Tibial artery (tissue), 4 donors: ENCODE measurements at places on chromosomes 2 and 18.

- DNase-seq: peak; percentile 75
- peak overlapping the region; percentile 88 for H3K4me3 ChIP-seq
- peak overlapping the region; percentile 94 for H3K27ac ChIP-seq
Measured at GRCh38 chr2:65431421-65432226, 775 bp downstream of the SPRED2 start.

DNA sequence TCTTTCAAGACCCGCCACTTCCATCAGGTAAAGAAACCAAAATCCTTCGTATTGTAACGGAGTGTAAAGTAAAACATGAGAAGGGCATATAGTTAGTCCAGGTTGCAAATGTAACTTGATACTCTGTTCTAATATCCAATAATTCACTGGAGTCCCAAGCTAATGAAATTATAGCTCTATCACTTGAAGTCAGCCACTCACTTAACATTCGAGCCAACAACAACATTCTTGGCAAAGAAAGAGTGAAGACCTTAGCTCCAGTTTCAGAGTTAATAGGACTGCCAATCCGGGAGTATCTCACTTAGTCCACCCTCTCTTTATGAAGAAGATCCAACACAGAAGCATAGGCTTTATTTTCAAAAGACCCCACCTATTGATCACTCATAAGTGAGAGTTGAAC is 298.0 kb upstream of the SOX11 start:
- DNase-seq: no peak
- no peaks in the 10 kb centered on the region for H3K27me3 ChIP-seq
- H3K27ac ChIP-seq: no peak overlapping the region
- H3K36me3 ChIP-seq: no peaks in the 10 kb centered on the region

- peak within 1 kb of the TSS; percentile 72 for H3K27ac ChIP-seq
- no peaks in the 10 kb centered on the region for H3K36me3 ChIP-seq
- peak within 1 kb of the TSS; percentile 75 for H3K4me3 ChIP-seq
- DNase-seq: no peak
- H3K4me1 ChIP-seq: no peaks in the 10 kb centered on the region
Measured at GRCh38 chr2:229270551-229271410, at the start of gene PID1. Gene PID1 (minus strand): TSS chr2:229271287. CDS start chr2:229271043, 244 bp downstream.

- no peak overlapping the region for H3K4me3 ChIP-seq
- no peak for DNase-seq
- no peaks in the 10 kb centered on the region for H3K27me3 ChIP-seq
- H3K36me3 ChIP-seq: no peaks in the 10 kb centered on the region
- no peak overlapping the region for H3K27ac ChIP-seq
- no peaks in the 10 kb centered on the region for H3K4me1 ChIP-seq
Measured at GRCh38 chr2:145267451-145267850, 747.5 kb upstream of the ZEB2 start.

GRCh38 chr2:437756-438393 is 150.0 kb upstream of the ALKAL2 start:
- no peak for DNase-seq
- H3K27me3 ChIP-seq: no peaks in the 10 kb centered on the region
- no peak overlapping the region for H3K4me3 ChIP-seq
- H3K27ac ChIP-seq: no peak overlapping the region

GRCh38 chr2:161946489-161947107 is 127.4 kb downstream of the DPP4 start:
- no peaks in the 10 kb centered on the region for H3K27me3 ChIP-seq
- DNase-seq: no peak
- H3K4me3 ChIP-seq: no peak overlapping the region

GRCh38 chr2:145593991-145594614 is 1074.2 kb upstream of the ZEB2 start:
- no peaks in the 10 kb centered on the region for H3K4me1 ChIP-seq
- H3K36me3 ChIP-seq: no peaks in the 10 kb centered on the region
- H3K27ac ChIP-seq: no peak overlapping the region
- no peaks in the 10 kb centered on the region for H3K27me3 ChIP-seq
- DNase-seq: no peak

GRCh38 chr2:65501074-65501473 is 68.7 kb upstream of the SPRED2 start:
- no peaks in the 10 kb centered on the region for H3K4me1 ChIP-seq
- DNase-seq: no peak
- no peak overlapping the region for H3K4me3 ChIP-seq
- H3K36me3 ChIP-seq: no peaks in the 10 kb centered on the region
- no peak overlapping the region for H3K27ac ChIP-seq

DNA sequence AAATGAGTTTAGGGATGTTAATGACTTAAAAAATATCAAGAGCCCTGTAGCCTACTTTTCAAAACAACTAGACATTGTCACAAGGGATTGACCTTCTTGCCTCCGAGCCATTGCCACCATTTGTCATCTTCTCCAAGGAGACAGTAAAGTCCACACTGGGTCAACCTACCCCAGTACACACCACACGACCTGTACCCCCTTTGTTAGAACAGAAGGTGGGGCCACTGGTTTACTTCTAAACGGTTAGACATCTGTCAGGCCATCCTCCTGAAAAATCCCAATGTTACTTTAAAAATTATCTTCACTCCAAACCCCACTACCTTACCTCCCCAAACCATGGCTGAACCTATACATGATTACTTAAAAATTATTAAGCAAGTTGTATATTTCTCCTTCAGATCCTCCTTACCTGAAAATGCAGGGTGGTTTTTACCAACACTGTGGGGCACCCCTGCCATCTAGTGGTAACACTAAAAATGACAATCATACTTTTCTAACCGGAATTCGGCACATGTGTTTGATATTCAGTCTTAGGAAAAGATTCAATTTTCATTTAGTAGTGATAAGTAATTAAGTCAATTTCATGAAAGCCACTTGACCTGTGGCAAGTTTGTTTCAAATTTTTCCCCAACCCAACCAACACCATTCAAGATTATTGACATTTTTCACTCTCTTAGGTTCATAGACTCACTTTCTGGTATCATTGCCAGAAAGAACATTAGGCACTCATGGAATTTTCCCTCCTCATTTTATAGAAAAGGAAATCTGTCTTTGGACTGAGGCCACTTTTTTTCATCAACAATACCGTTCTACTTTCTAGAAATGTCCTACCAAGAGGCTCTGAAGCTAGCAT is 265.3 kb upstream of the PKDCC start:
- no peak overlapping the region for H3K4me3 ChIP-seq
- no peak overlapping the region for H3K27ac ChIP-seq
- DNase-seq: no peak
- H3K27me3 ChIP-seq: no peaks in the 10 kb centered on the region
- H3K4me1 ChIP-seq: no peaks in the 10 kb centered on the region

- no peak overlapping the region for H3K27ac ChIP-seq
- no peaks in the 10 kb centered on the region for H3K36me3 ChIP-seq
- no peaks in the 10 kb centered on the region for H3K27me3 ChIP-seq
- no peak overlapping the region for H3K4me3 ChIP-seq
Measured at GRCh38 chr2:105723431-105723830, 21.3 kb upstream of the NCK2 start.

GRCh38 chr2:45964223-45964841 is 312.9 kb downstream of the PRKCE start:
- no peak overlapping the region for H3K4me3 ChIP-seq
- H3K4me1 ChIP-seq: no peaks in the 10 kb centered on the region
- DNase-seq: peak; percentile 76

- H3K27me3 ChIP-seq: no peaks in the 10 kb centered on the region
- no peak for DNase-seq
- H3K4me3 ChIP-seq: peak overlapping the region; percentile 88
- peaks cover 38% of the 10 kb centered on the region for H3K4me1 ChIP-seq
- H3K27ac ChIP-seq: peak overlapping the region; percentile 83
Measured at GRCh38 chr2:95122197-95122551, 566 bp upstream of the MRPS5 start.

- no peak overlapping the region for H3K27ac ChIP-seq
- H3K27me3 ChIP-seq: no peaks in the 10 kb centered on the region
- H3K36me3 ChIP-seq: no peaks in the 10 kb centered on the region
- no peaks in the 10 kb centered on the region for H3K4me1 ChIP-seq
- no peak overlapping the region for H3K4me3 ChIP-seq
Measured at GRCh38 chr2:70930371-70931329, 5.0 kb upstream of the ATP6V1B1 start.

- no peak for DNase-seq
- no peak overlapping the region for H3K27ac ChIP-seq
- no peaks in the 10 kb centered on the region for H3K27me3 ChIP-seq
Measured at GRCh38 chr2:64562148-64562784, 38.1 kb downstream of the AFTPH start.

DNA sequence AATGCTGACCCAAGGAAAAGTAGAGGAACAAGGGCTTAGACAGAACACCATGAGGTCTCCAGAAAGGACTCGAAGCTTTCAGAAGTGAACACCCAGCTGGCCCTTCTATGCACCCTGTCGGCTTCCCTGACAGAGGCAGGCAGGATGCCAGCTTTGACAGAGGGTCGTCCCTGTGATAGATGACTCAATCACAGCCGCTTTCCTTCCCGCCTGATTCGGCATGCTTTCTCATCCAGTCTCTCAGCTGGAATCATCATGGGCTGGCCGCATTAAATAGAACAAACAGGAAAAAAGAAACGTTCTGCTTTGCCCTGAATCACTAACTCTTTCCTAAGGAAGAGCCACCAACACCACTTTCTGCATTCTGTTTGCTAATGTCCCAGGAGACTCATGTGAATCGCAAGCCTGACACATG is 140.3 kb upstream of the RAB12 start:
- H3K36me3 ChIP-seq: no peaks in the 10 kb centered on the region
- no peak overlapping the region for H3K4me3 ChIP-seq
- no peak for DNase-seq
- H3K27ac ChIP-seq: no peak overlapping the region
- H3K27me3 ChIP-seq: no peaks in the 10 kb centered on the region

- H3K4me1 ChIP-seq: no peaks in the 10 kb centered on the region
- no peaks in the 10 kb centered on the region for H3K36me3 ChIP-seq
- H3K27ac ChIP-seq: peak overlapping the region; percentile 73
Measured at GRCh38 chr2:197705912-197706838, 1.0 kb downstream of the MARS2 start.

- no peaks in the 10 kb centered on the region for H3K27me3 ChIP-seq
- no peaks in the 10 kb centered on the region for H3K36me3 ChIP-seq
- no peak overlapping the region for H3K4me3 ChIP-seq
- H3K27ac ChIP-seq: no peak overlapping the region
- DNase-seq: no peak
Measured at GRCh38 chr18:5413447-5413846, 117.9 kb upstream of the ZBTB14 start.

DNA sequence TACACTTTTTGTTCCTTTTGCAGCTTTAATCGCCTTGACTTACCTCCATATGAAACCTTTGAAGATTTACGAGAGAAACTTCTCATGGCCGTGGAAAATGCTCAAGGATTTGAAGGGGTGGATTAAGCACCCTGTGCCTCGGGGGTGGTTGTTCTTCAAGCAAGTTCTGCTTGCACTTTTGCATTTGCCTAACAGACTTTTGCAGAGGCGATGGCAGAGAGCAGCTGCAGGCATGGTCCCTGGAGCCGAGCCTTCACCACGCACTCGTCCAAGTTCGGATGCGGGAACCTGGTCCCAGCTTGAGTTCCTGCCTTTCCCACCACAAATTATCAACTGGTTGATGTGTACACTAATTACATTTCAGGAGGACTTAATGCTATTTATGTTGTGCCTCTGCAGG is 232.7 kb downstream of the ALPK2 start:
- no peak overlapping the region for H3K4me3 ChIP-seq
- no peaks in the 10 kb centered on the region for H3K27me3 ChIP-seq
- H3K36me3 ChIP-seq: peaks cover 32% of the 10 kb centered on the region
- no peaks in the 10 kb centered on the region for H3K4me1 ChIP-seq
- no peak overlapping the region for H3K27ac ChIP-seq

DNA sequence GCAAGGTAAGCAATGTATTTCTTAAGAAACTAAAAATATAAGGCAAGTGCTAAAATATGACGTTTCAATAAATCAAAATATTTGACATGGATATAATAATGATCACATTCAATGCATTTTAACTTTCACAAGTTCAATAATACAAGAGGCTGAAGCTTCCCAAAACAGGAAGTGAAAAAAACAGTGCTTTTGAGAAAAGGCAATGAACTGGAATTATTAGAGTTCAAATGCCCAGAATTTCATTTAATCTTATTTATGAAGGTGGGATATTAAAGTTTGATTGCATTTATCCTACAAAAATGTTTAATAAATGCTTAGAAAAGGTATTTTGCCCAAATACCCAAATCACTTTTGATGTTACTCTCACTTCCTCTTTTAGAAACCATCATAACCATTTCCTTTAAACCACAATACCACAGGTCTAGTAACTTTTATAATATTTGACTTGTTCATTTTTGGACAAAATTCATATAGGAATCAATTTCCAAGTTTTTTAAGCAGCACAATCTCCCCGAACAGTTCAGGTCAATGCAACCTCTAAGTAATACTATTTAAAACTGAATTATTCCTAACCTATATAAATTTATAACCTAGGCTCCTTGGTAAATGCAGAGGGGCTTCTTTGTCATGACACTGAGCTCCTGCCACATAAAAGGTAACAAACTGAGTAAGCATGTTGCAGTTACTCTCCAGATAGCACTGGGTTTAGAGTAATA is 2.1 kb downstream of the NCKAP1 start:
- H3K36me3 ChIP-seq: no peaks in the 10 kb centered on the region
- peak overlapping the region; percentile 84 for H3K4me3 ChIP-seq
- peak overlapping the region; percentile 99 for H3K27ac ChIP-seq
- H3K27me3 ChIP-seq: no peaks in the 10 kb centered on the region
- H3K4me1 ChIP-seq: no peaks in the 10 kb centered on the region

DNA sequence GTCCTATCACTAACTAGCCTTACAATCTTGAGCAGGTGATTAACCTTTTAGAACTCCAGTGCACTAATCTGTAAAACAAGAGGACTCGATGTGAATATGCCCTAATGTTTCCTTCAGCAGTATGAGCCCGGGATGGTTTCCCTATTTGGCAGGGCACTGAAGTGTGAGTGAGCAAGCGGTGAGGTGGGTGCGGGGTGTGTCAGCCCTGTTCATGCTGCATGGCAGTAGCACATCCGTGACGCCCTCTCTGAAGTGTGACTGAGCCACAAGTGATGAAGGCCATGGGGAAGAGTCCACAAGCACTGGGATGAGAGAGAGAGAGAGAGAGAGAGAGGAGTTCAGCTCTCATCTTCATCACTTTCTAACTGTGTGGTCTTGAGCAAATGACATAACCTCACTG is 168.7 kb downstream of the SETBP1 start:
- H3K27ac ChIP-seq: no peak overlapping the region
- H3K4me1 ChIP-seq: peaks cover 35% of the 10 kb centered on the region
- H3K4me3 ChIP-seq: no peak overlapping the region
- H3K27me3 ChIP-seq: no peaks in the 10 kb centered on the region
- no peak for DNase-seq
- no peaks in the 10 kb centered on the region for H3K36me3 ChIP-seq
